Esophagus squamous epithelium (tissue), 5 donors: ENCODE measurements at places on chromosomes 12 and 14. TPM values are rescaled to one million over a fixed set of nuclear protein-coding genes. Genes with fewer than 3 reads are reported as not detected.
A peak's percentile ranks its signal among the peaks of the same experiment; 100 is the strongest.

DNA sequence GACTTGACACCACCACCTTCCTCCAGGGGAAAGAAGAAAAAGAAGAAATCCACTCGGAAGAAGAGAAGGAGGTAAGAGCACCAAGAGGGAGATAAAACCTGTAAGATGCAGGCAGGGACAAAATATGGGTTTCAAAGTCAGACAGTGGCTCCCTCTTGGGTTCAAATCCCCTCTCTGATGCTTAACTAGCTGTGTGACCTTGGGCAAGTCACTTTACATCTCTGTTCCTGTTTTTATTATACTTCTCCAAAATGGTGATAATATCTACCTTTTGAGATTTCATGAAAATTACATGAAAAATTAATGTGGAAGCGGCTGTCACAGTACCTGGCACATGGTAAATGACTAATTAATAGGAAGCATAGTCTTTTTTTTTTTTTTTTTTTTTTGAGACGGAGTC is 64.4 kb upstream of the HSPB8 start:
- H3K27ac ChIP-seq, result no peak overlapping the region
- H3K27me3 ChIP-seq, result no peaks in the 10 kb centered on the region
- peaks cover 12% of the 10 kb centered on the region for H3K4me1 ChIP-seq
- no peaks in the 10 kb centered on the region for H3K36me3 ChIP-seq
- no peak overlapping the region for H3K4me3 ChIP-seq

DNA sequence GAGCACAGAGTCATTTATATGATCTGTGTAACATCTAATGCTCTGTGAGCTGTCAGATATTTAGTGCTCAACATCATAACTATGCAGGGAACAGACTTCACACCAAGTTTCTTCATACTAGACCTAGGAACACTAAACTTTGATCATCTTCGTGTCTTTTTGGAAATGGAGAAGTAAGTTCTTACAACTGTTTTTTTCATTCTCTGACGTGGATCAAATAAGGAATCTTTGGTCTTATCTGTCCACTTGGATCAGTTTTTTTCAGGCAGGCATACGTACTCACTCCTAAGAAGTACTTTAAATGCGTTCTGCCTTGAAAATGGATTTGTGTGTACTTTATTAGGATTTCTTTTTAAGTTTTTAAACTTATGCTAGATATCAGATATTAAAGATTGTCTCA is 191.0 kb downstream of the FBXL14 start:
- H3K4me1 ChIP-seq, result no peaks in the 10 kb centered on the region
- H3K27ac ChIP-seq, result no peak overlapping the region
- no peak overlapping the region for H3K4me3 ChIP-seq
- H3K27me3 ChIP-seq, result no peaks in the 10 kb centered on the region
- no peak for DNase-seq

DNA sequence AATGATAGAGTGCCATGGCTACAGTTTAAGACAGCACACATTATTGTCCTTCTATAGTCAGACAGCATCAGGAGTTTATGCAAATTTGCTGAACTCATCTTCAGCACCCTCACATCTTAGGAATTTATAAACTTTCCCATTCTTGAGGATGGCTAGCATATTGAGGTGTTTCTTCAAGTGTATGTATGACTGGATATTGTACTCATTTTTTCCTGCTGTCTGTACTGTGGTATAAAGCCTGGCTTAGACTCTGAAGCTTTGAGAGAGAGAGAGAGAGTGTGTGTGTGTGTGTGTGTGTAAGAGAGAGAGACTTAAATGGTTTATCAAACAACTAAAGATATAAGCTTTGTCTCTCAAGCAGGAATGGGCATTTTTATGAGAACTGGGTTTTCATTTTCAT is 161.6 kb downstream of the PIK3C2G start:
- no peak overlapping the region for H3K4me3 ChIP-seq
- no peaks in the 10 kb centered on the region for H3K27me3 ChIP-seq
- peaks cover 4% of the 10 kb centered on the region for H3K36me3 ChIP-seq
- no peak overlapping the region for H3K27ac ChIP-seq

GRCh38 chr12:47770086-47770726 is 2.8 kb upstream of the SLC48A1 start:
- no peaks in the 10 kb centered on the region for H3K27me3 ChIP-seq
- H3K36me3 ChIP-seq, result no peaks in the 10 kb centered on the region
- H3K4me3 ChIP-seq, result no peak overlapping the region
- DNase-seq, result no peak
- H3K4me1 ChIP-seq, result peaks cover 41% of the 10 kb centered on the region

GRCh38 chr14:68651652-68652432 is 141.0 kb downstream of the ZFP36L1 start:
- no peaks in the 10 kb centered on the region for H3K27me3 ChIP-seq
- H3K27ac ChIP-seq, result peak overlapping the region; percentile 78
- peaks cover 69% of the 10 kb centered on the region for H3K4me1 ChIP-seq
- no peak for DNase-seq
- no peak overlapping the region for H3K4me3 ChIP-seq
- no peaks in the 10 kb centered on the region for H3K36me3 ChIP-seq

DNA sequence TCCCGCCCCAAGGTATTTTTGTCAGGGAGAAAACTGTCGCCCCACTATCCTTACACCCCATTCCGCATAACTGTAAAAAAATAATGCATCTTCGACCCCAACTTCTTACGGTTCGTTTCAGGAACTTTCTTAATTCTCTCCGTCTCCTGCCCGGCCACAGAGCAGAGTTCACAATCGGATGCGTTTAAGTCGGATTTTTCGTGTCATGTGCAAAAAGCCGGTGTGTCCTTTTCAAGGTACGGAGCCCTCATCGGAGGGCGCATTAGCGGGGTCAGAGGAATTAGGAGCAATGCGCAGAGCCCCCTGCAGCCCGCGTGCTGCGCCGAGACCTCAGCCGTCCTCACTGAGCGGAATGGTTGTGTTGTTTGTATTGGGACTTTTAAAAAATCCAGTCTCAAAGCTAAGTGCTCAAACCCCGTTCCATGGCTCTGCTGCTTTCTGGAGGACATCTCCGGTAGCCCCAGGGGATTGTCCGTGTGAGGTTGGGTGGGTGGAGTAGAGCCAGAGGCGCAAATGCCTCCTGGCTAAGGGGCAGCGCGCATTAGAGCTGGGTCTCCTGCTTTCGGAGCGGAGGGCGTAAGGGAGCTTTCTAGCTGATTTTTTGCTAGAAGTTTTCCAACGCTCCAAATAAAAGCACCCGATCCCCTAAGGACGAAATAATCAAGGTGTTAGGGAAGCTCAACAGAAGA is 3.9 kb upstream of the GSC start:
- peaks cover 14% of the 10 kb centered on the region for H3K4me1 ChIP-seq
- no peak overlapping the region for H3K4me3 ChIP-seq
- no peak for DNase-seq
- no peaks in the 10 kb centered on the region for H3K36me3 ChIP-seq

DNA sequence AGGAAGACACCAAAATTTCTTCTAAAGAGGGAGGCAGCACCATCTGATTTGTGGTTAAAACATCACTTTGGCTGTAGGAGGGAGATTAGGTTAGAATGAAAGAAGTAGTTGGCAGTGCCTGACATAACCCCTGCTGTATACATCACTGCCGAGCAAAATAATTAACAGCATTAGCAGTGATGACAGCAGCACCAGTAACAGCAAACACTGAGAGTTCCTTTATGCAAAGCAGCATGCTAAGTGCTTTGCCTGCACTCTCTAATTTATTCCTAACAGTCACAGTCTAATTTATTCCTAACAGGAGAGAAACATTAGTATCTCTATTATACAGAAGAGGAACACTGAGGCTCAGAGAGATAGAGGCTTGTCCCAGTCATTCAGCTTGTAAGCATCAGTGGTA is 1469.7 kb downstream of the AACS start:
- no peaks in the 10 kb centered on the region for H3K36me3 ChIP-seq
- no peaks in the 10 kb centered on the region for H3K27me3 ChIP-seq
- no peak overlapping the region for H3K4me3 ChIP-seq
- no peak for DNase-seq

DNA sequence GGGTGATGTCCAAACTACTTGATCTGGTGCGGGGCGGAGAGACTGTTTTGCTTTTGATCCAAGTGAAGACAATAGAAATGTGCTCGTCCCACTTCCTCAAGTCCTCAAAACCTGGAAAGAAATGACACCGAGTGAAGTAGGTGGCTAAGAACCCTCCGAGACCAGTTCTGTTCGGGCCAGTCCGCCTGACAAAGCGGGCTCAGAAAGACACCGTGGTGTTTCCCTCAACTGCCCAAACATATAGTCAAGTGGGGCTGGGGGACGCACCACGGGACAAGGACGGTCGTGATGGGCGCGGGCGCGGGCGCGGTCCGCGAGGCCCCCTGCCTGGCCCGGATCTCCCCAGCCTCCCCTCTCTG is 1.6 kb downstream of the PHLDA1 start:
- no peaks in the 10 kb centered on the region for H3K36me3 ChIP-seq
- H3K27ac ChIP-seq, result peak overlapping the region; percentile 99
- H3K27me3 ChIP-seq, result no peaks in the 10 kb centered on the region
- H3K4me3 ChIP-seq, result peak overlapping the region; percentile 99
- no peak for DNase-seq
- H3K4me1 ChIP-seq, result peaks cover 7% of the 10 kb centered on the region

GRCh38 chr14:33966276-33966675 is 15.4 kb upstream of the EGLN3 start:
- no peaks in the 10 kb centered on the region for H3K36me3 ChIP-seq
- H3K27me3 ChIP-seq, result no peaks in the 10 kb centered on the region
- DNase-seq, result no peak

DNA sequence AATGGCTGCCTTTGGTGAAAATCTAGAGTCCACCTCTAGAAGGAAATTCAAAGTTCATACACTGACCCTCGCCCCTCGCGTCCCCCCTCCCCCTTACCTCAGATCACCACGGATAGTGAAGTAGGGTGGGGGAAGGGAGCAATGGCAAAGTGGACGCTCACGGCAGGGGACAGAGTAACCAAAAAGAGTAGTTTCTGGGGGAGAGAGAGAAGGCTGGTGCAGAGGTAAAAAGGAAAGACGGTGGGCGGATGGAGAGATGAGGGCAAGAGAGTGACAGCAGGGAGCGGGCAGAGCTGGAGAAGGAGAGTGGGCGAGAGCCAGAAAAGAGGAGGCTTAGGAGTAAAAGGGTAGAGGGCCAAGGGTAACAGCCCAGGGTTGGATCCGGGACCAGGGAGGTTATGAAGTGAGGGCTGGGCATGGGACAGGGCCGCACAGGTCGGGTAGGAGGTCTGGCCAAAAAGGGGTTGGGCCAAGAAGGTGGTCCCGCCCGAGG is 423 bp downstream of the ALDH6A1 start:
- H3K4me1 ChIP-seq, result peaks cover 14% of the 10 kb centered on the region
- DNase-seq, result no peak
- H3K27me3 ChIP-seq, result no peaks in the 10 kb centered on the region
- H3K27ac ChIP-seq, result peak overlapping the region; percentile 92

GRCh38 chr14:99968941-99969340 is 96.3 kb upstream of the EVL start:
- DNase-seq, result no peak
- no peaks in the 10 kb centered on the region for H3K36me3 ChIP-seq
- H3K27me3 ChIP-seq, result peaks cover 10% of the 10 kb centered on the region
- H3K27ac ChIP-seq, result no peak overlapping the region
- peaks cover 18% of the 10 kb centered on the region for H3K4me1 ChIP-seq

- H3K4me1 ChIP-seq, result no peaks in the 10 kb centered on the region
- no peak overlapping the region for H3K27ac ChIP-seq
Measured at GRCh38 chr14:28608443-28608842, 158.1 kb upstream of the FOXG1 start.

DNA sequence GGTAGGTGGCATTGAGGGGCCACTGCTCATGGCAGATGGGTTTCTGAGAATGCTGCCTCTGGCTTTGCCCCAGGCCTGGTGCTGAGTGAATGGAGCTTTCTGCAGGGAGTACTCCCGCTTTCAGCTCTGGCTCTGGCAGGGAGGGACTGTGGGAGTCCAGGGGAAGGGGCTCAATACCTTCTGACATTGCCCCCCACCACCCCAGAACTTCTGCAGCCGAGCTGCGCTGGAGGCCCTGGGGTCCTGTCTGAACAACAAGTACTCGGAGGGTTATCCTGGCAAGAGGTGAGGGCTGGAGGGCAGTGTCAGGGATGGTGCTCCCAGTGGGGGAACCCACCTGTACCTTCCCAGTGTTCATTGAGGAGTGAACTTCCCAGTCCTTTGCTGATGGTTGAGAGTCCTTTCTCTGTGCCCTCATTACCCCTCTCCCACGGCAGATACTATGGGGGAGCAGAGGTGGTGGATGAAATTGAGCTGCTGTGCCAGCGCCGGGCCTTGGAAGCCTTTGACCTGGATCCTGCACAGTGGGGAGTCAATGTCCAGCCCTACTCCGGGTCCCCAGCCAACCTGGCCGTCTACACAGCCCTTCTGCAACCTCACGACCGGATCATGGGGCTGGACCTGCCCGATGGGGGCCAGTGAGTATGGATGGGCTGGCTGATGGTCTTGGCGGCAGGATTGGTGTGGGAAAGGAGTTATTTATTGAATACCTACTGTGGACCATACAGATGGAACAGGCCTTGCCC is 1.9 kb downstream of the SHMT2 start:
- H3K27ac ChIP-seq, result no peak overlapping the region
- no peak for DNase-seq
- peaks cover 33% of the 10 kb centered on the region for H3K4me1 ChIP-seq
- peaks cover 24% of the 10 kb centered on the region for H3K27me3 ChIP-seq

- H3K4me1 ChIP-seq, result peaks cover 10% of the 10 kb centered on the region
- no peak overlapping the region for H3K4me3 ChIP-seq
- H3K27ac ChIP-seq, result no peak overlapping the region
- H3K36me3 ChIP-seq, result no peaks in the 10 kb centered on the region
Measured at GRCh38 chr14:39232554-39233415, 930 bp upstream of the MIA2 start.

DNA sequence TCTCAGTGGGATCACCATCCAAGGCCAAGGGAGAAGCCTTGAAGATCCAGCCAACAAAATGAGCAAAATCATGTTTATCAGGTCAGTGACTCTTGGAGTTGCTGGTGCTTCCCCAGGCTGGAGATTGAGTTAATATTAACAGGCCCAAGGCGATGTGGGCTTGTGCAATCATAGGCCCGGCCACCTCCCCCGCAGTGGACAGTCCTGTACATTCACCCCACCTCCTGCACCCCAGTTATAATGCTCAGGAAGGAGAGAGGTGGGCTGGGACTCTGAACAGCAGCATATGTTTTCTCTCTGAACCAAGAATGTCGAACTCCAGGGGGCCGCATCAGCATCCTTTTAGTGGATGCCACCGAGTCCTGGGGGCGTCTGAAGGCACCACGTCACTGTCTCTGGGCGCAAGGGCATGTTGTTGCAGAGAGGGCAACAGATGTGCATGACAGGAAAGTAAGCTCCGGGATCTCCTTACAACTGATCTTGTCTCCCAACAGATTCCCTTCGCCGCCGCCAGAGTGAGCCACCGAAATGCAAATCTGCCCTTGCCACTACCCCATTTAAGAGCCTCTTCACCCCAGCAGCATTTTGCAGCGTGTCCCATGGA is 32.2 kb upstream of the SERPINA6 start:
- peaks cover 8% of the 10 kb centered on the region for H3K27me3 ChIP-seq
- H3K4me1 ChIP-seq, result no peaks in the 10 kb centered on the region
- H3K27ac ChIP-seq, result no peak overlapping the region
- no peak for DNase-seq
- H3K4me3 ChIP-seq, result no peak overlapping the region

Gene RASSF8
- total RNA-seq, result 11.7 TPM

Gene OTOGL
- 0.23 TPM for total RNA-seq

Gene GPR84
- total RNA-seq, result not detected
